ENCODE measurements at places on chromosomes 6 and 20.

- DNase-seq, result no peak
Measured at GRCh38 chr20:37071481-37071911, 24.3 kb downstream of the RBL1 start.

GRCh38 chr6:126075335-126076071 lies 89.2 kb downstream of the TRMT11 start:
- DNase-seq, result no peak

DNA sequence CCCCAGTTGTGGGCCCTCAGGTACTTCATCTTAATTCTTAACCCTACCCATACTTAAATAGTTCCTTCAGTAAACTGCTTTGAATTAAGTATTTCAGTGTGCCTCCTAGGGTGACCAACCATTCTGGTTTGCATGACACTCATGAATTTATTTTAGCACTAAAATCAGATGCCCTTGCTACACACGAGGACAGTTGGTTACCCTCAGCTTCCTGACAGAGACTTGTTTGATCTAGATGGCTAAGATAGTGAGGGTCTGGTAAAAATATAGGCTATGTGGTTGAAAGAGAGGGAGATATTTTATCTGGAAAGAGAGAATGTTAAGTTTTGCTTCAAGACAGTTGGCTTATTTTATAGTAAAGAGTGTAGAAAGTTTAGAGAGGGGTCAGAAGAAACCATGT lies 10.6 kb downstream of the PGK2 start:
- DNase-seq, result no peak

- DNase-seq, result no peak
Measured at GRCh38 chr20:31485450-31486339, 10.6 kb downstream of the REM1 start.

GRCh38 chr6:143468026-143468425 lies 17.4 kb downstream of the PEX3 start:
- DNase-seq, result no peak

- DNase-seq, result no peak
Measured at GRCh38 chr20:2816583-2817340, 598 bp downstream of the TMEM239 start.

GRCh38 chr6:48071833-48072232 lies 39.2 kb downstream of the PTCHD4 start:
- no peak for DNase-seq

- no peak for DNase-seq
Measured at GRCh38 chr20:38870733-38871559, 55.3 kb upstream of the FAM83D start.

- no peak for DNase-seq
Measured at GRCh38 chr20:21508230-21509078, 5.4 kb downstream of the NKX2-2 start.

DNA sequence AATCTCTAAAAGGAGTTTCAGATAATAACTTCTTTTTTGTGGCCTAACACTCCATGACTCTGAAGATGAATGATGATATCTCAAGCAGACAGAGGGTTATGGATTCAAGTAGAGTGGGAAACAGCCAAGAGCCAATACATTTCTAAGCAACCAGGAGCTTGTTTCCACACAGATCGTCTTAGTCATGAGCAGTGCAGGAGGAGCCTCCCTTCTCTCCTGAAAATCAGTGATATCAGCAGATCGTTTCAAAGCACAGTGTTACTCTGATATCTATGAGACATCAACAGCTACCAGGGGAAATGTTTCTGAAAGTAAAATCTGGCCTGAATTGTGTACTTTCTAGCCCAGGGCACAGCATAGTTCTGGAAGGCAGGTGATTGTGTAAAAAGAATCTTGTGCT lies 11.5 kb downstream of the ADGRG6 start:
- DNase-seq, result no peak

GRCh38 chr20:40493071-40493470 lies 196.0 kb downstream of the MAFB start:
- DNase-seq, result no peak

All from HuH-7.5 (cell line).